ENCODE measurements at places on chromosomes 3 and 15.
A peak's percentile ranks its signal among the peaks of the same experiment; 100 is the strongest.

- no peak for DNase-seq
Observed at GRCh38 chr3:104831071-104831470, 535.6 kb upstream of the ALCAM start.

- DNase-seq, result no peak
Observed at GRCh38 chr3:185825639-185826481, 1.0 kb upstream of the IGF2BP2 start.

- DNase-seq, result no peak
Observed at GRCh38 chr15:101269479-101270223, 7.6 kb downstream of the SELENOS start.

- DNase-seq, result peak; percentile 27
Observed at GRCh38 chr3:46666453-46666845, 27.0 kb downstream of the ALS2CL start.

DNA sequence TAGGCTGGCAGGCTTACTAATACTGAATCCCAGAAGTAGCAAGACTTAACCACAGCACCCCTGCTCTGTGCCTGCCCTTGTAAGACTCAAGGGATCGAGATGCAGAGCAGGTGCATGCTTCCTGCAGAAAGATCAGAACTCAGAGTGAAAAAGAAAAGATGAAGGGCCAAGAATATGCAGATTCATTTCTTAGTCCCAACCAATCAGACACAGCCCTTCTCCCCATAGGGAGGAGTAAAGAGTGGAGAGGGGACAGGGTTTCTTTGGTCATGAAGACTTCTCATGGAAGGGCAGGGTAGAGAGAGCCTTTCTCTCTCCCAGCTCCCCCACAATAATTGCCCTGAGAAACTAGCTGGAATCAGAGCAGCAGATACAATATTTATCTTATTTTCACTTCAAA lies 105.6 kb upstream of the MB21D2 start:
- DNase-seq, result no peak

DNA sequence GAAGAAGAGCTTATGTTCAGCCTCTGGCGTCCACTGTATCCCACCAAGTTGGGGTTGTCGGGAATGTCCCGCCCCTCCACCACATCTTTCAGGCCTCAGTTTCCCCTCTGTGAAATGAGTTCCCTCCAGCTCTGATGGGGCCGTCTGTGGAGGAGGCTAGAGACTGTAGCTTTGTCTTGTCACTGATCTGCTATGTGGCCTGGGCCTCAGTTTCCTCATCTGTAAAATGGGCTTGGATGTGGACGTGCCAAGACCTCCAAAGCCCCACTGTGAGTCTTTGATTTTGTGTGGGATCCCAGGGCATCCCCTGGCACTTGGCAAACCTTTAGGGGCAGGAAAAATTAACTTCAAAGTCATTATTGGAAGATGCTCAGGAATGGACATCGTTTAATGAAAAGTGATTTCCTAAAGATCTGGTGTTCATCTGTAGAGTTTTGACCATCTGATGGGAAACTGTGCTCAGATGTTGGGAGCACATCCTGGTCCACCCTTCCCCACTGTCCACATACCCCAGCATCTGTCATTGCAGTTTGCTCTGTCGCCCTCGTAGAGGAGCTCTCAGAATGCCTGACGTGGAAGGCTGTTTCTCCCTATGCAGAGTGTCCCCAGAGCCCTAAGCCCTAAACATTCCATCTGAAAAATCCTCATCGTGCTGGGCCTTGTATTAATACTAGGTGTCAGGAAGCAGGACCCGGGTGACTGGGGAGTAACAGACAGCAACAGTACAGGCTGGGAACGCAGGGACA lies 28.5 kb downstream of the SLC6A6 start:
- DNase-seq, result no peak

Measured in NCI-H1092 treated with DMSO at 0.1 percent for 48 hours (cell line).